ENCODE measurements at places on chromosomes 16 and 17. TPM values are rescaled to one million over a fixed set of nuclear protein-coding genes. Genes with fewer than 3 reads are reported as not detected.
A peak's percentile ranks its signal among the peaks of the same experiment; 100 is the strongest.

DNA sequence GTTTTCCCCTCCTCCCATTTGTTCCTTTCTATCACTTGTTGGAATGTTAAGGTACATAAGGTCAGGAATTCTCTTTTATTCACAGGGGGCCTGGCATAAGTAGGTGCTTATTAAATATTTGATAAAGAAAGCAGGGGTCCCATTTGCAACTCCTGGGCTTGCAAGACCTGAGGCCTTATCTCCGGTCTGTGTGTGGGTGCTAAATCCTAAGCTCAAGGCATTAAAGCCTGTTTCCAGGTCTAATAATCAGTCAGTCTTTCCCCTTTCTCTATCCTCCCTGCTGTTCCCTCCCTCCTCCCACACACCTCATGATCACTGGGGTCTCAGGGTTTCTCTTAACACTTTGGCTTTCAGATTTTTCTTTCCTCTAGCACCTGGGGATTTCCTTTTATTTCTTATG, 17.1 kb downstream of the NTN1 start:
- peaks cover 6% of the 10 kb centered on the region for H3K36me3 ChIP-seq
- H3K4me3 ChIP-seq, result no peak overlapping the region
- no peak for DNase-seq
- no peaks in the 10 kb centered on the region for H3K4me1 ChIP-seq

GRCh38 chr16:3243882-3244281, 8.9 kb upstream of the ZNF200 start:
- H3K27me3 ChIP-seq, result peaks cover 70% of the 10 kb centered on the region
- H3K36me3 ChIP-seq, result no peaks in the 10 kb centered on the region
- no peak for DNase-seq
- no peaks in the 10 kb centered on the region for H3K4me1 ChIP-seq
- H3K4me3 ChIP-seq, result no peak overlapping the region

- no peak for DNase-seq
- peaks cover 6% of the 10 kb centered on the region for H3K36me3 ChIP-seq
- H3K27me3 ChIP-seq, result no peaks in the 10 kb centered on the region
- H3K4me1 ChIP-seq, result peaks cover 36% of the 10 kb centered on the region
- peak overlapping the region; percentile 96 for H3K4me3 ChIP-seq
Measured at GRCh38 chr16:48383877-48384519, 1.2 kb downstream of the SIAH1 start.

GRCh38 chr16:23506606-23506994, 3.7 kb downstream of the GGA2 start:
- peaks cover 3% of the 10 kb centered on the region for H3K36me3 ChIP-seq
- peaks cover 49% of the 10 kb centered on the region for H3K4me1 ChIP-seq
- H3K27me3 ChIP-seq, result no peaks in the 10 kb centered on the region
- H3K4me3 ChIP-seq, result peak overlapping the region; percentile 76
- DNase-seq, result no peak

TBC1D28 gene
- total RNA-seq, result 0.26 TPM

Measured in neural crest cell (in vitro differentiated cells).